ENCODE measurements at places on chromosomes 16 and 17. TPM values are rescaled to one million over a fixed set of nuclear protein-coding genes. Genes with fewer than 3 reads are reported as not detected.

The PRAC2 gene
- not detected for polyA plus RNA-seq

The TBL3 gene
- polyA plus RNA-seq = 52.0 TPM

The ODAD4 gene
- polyA plus RNA-seq = 0.10 TPM

The NF1 gene
- polyA plus RNA-seq = 10.0 TPM

The MYO1C gene
- polyA plus RNA-seq = 29.6 TPM

The PIRT gene
- polyA plus RNA-seq = not detected

The CDH11 gene
- polyA plus RNA-seq = not detected

The ZG16 gene
- polyA plus RNA-seq = not detected

The UBFD1 gene
- polyA plus RNA-seq = 12.4 TPM

The SHISA9 gene
- not detected for polyA plus RNA-seq

The SPECC1 gene
- polyA plus RNA-seq = 4.1 TPM

The NPLOC4 gene
- 53.5 TPM for polyA plus RNA-seq

The GPRC5C gene
- 0.18 TPM for polyA plus RNA-seq

The CDRT15L2 gene
- polyA plus RNA-seq = not detected

The AANAT gene
- polyA plus RNA-seq = 1.1 TPM

The CCL3 gene
- 1.2 TPM for polyA plus RNA-seq

The KRT222 gene
- polyA plus RNA-seq = not detected

The C16orf87 gene
- polyA plus RNA-seq = 14.5 TPM

The CD300LB gene
- polyA plus RNA-seq = not detected

The DLX4 gene
- not detected for polyA plus RNA-seq

The FA2H gene
- 4.0 TPM for polyA plus RNA-seq

The ITPRIPL2 gene
- polyA plus RNA-seq = 4.7 TPM

The KRT9 gene
- polyA plus RNA-seq = not detected

The FCSK gene
- 4.6 TPM for polyA plus RNA-seq

The PRDM7 gene
- polyA plus RNA-seq = not detected

The RAMP2 gene
- polyA plus RNA-seq = not detected

The EME1 gene
- not detected for polyA plus RNA-seq

The KRT12 gene
- polyA plus RNA-seq = not detected

The SYT17 gene
- polyA plus RNA-seq = 3.2 TPM

The HBA2 gene
- polyA plus RNA-seq = 88.3 TPM
